K562 (cell line): ENCODE measurements at places on chromosomes 7 and 10. TPM values are rescaled to one million over a fixed set of nuclear protein-coding genes. Genes with fewer than 3 reads are reported as not detected.
A peak's percentile ranks its signal among the peaks of the same experiment; 100 is the strongest.

DNA sequence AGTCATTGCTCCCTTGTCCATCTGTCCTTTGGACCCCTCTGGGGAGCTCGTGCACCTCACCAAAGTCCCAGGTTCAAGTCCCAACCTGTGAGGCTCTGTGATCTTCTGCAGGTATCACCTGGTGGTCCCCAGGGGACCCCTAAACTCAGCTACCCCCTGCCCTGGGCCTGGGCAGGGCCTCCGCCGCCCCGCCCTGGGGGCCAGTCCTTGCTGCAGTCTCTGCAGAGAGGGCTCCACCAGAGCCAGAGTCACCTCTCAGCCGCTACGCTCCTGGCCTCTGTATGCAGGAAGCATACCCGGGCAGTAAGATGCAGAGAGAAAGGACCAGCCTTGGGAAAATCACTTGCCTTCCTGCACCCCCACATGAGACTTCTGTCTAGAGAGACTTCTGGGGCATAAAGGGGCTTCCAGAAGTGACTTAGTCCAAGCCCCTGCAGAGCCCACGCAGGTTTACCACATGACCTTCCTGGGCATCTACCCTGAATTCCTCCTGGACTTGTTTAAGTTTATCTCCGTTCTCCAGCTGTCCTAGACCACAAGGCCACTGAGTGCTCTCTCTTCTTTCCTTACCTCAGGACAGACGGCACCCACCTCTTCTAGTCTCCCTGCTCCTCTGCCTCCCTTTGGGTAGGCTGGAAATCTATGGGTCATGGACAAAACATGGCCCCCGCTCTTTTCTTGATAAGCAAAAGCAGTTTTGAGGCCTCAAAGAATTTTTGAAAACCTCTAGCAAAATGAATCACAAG lies 21.2 kb downstream of the CALML5 start:
- peak; percentile 47 for DNase-seq
- H3K36me3 ChIP-seq: peaks cover 8% of the 10 kb centered on the region; the same call in 2 of the 3 replicates
- peak overlapping the region; percentile 94 for H3K27ac ChIP-seq

GRCh38 chr10:34171957-34172527 lies 643.1 kb downstream of the PARD3 start:
- no peak for DNase-seq
- no peaks in the 10 kb centered on the region for H3K27me3 ChIP-seq
- H3K36me3 ChIP-seq: no peaks in the 10 kb centered on the region
- H3K27ac ChIP-seq: no peak overlapping the region

GRCh38 chr10:107727767-107728317 lies 563.3 kb upstream of the SORCS1 start:
- no peaks in the 10 kb centered on the region for H3K4me1 ChIP-seq
- no peak overlapping the region for H3K4me3 ChIP-seq
- no peak overlapping the region for H3K27ac ChIP-seq

Gene GPR15LG
- total RNA-seq: not detected in 2 replicates

Gene EZH2
- total RNA-seq: 109 and 118 TPM in 2 replicates
